ENCODE measurements at places on chromosomes 6 and 20.

DNA sequence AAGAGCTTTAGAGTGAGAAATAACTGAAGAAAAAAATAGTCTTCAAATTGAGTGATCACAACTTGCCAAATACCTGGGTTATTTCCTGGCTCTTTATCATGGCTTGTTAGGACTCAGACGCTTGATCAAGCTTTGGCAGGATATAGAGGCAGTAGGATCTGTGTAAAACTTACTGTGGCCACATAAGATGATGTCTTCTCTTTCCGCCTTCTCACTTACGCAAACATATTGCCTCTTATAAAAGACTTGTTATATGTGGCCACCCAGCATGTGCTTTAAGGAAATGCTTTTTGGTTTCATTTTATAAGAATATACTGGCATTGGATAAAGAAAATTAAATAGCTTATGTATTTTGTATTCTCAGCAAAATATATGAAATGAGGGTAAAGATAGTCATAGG lies 101.8 kb upstream of the AKIRIN2 start:
- no peak for DNase-seq

GRCh38 chr6:37583261-37583660 lies 83.6 kb upstream of the CCDC167 start:
- DNase-seq: no peak

GRCh38 chr6:145814035-145814500 lies 527 bp downstream of the FBXO30 start:
- DNase-seq: peak; percentile 9

DNA sequence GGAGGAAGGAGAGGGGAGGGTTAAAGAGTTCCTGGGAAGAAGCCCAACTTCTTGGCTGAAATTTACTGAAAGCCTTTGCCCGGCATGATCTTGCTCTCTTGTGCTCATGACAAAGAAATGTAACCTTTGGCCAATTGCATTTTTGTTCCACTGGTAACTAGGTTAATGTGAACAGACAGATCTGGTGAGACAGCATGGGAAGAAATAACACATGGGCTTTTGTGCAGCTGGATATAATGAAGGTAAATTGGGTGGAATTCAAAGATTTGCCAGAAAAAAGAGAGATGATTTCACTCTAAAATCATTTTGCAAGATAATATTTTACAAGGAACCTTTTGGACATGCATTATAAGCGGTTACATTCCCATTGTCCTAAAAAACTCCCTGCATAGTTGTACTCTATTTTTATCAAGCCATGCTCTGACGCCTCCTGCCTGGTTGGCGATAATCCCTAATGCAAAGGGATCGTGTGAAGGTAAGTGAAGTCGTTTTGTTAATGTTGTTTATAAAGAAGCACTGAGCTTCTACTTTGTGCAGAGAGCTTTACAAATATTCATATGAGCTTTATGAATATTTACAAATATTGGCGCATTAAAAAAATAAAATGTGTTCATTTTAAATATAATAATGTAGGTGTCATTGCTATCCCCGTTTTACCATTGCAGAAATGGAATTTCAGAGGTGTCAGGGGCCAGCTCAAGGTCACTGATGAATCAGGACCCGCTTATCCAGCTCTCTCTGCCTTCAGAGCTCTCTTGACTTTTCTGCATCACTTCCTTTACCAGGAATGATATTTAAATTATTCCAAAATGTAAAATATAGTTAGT lies 161.3 kb upstream of the AGPAT4 start:
- DNase-seq: no peak

- DNase-seq: no peak
Measured at GRCh38 chr6:132465530-132466485, 47.1 kb downstream of the STX7 start.

GRCh38 chr6:47138046-47138445 lies 95.9 kb upstream of the ADGRF1 start:
- DNase-seq: no peak

GRCh38 chr20:64192406-64192805 lies 28.2 kb downstream of the MYT1 start:
- DNase-seq: no peak

DNA sequence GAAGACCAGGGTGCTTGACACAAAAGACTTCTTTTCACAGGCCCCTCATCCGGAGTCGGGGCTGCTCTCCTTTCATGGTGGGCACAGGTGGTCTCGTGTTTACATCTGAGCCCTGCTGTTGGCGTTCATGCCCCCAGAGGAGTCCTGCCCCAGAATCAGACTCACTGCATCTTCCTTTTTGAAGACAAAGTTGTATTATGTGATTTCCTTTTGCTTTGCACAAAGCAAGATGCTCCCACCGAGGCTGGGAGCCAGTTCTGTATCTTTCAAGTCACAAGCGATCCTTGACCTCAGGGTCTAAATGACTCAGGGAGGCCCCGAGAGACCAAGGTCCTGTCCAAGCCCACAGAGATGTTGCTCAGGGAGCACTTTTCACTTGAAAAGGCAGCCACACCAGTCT lies 330.5 kb downstream of the THBS2 start:
- DNase-seq: no peak

- no peak for DNase-seq
Measured at GRCh38 chr6:31581434-31582229, 592 bp downstream of the LTB start.
